H9 (cell line): ENCODE measurements at places on chromosomes 5 and 9. TPM values are rescaled to one million over a fixed set of nuclear protein-coding genes. Genes with fewer than 3 reads are reported as not detected.

Gene SLC6A18
- not detected in 2 replicates for total RNA-seq

Gene KIF24
- 3.7 and 4.0 TPM in 2 replicates for total RNA-seq

Gene SPATA31D4
- not detected in 2 replicates for total RNA-seq

Gene PCDHA1
- total RNA-seq: 0.44 and 0.61 TPM in 2 replicates

Gene UAP1L1
- total RNA-seq: 5.6 and 6.6 TPM in 2 replicates

Gene ADGRV1
- 55.4 and 64.8 TPM in 2 replicates for total RNA-seq

Gene SPINK6
- total RNA-seq: not detected in 2 replicates

Gene TRIM36
- 14.6 and 19.3 TPM in 2 replicates for total RNA-seq

Gene DMGDH
- 0.37 TPM in 1 of 2 replicates, not detected in the other for total RNA-seq

Gene ADGRD2
- total RNA-seq: 1.2 and 1.5 TPM in 2 replicates

Gene DOCK2
- total RNA-seq: 7.8 and 8.3 TPM in 2 replicates

Gene CD74
- 19.5 and 19.9 TPM in 2 replicates for total RNA-seq

Gene C8G
- 0.96 and 1.3 TPM in 2 replicates for total RNA-seq

Gene OBP2B
- total RNA-seq: not detected in 2 replicates
